Vein endothelial cell (primary cell): ENCODE measurements at places on chromosomes 2 and 18. TPM values are rescaled to one million over a fixed set of nuclear protein-coding genes. Genes with fewer than 3 reads are reported as not detected.

Gene CDH7
- not detected in 2 replicates for total RNA-seq

Gene SIX3
- total RNA-seq, result not detected in 2 replicates

Gene AQP12A
- not detected in 2 replicates for total RNA-seq

Gene IL1R1
- total RNA-seq, result 2.0 and 4.2 TPM in 2 replicates

Gene GDF7
- total RNA-seq, result 2.5 and 11.8 TPM in 2 replicates

Gene DQX1
- total RNA-seq, result under 0.01 and 0.10 TPM in 2 replicates

Gene RNF125
- total RNA-seq, result 2.0 and 4.8 TPM in 2 replicates

Gene MERTK
- total RNA-seq, result 35.0 and 41.8 TPM in 2 replicates

Gene C2orf15
- 0.33 TPM in 1 of 2 replicates, not detected in the other for total RNA-seq

Gene GCG
- not detected in 2 replicates for total RNA-seq

Gene CDC42EP3
- total RNA-seq, result 66.0 and 146 TPM in 2 replicates

Gene HOXD8
- 22.1 and 24.8 TPM in 2 replicates for total RNA-seq

Gene WDR75
- total RNA-seq, result 44.4 and 63.0 TPM in 2 replicates

Gene RAX
- not detected in 2 replicates for total RNA-seq

Gene SF3B6
- 112 and 115 TPM in 2 replicates for total RNA-seq

Gene COBLL1
- total RNA-seq, result 5.2 and 15.0 TPM in 2 replicates

Gene CPLX4
- total RNA-seq, result not detected in 2 replicates

Gene DSG1
- not detected in 2 replicates for total RNA-seq

Gene RND3
- 69.8 and 83.6 TPM in 2 replicates for total RNA-seq

Gene AKAIN1
- not detected in 2 replicates for total RNA-seq

Gene ZSWIM2
- total RNA-seq, result under 0.01 and 0.10 TPM in 2 replicates
